Ascending aorta (tissue), 2 donors: ENCODE measurements at places on chromosomes 2 and 18.

GRCh38 chr2:119248311-119248710, 24.7 kb downstream of the STEAP3 start:
- H3K36me3 ChIP-seq: peaks cover 22% of the 10 kb centered on the region
- peak; percentile 57 for DNase-seq

DNA sequence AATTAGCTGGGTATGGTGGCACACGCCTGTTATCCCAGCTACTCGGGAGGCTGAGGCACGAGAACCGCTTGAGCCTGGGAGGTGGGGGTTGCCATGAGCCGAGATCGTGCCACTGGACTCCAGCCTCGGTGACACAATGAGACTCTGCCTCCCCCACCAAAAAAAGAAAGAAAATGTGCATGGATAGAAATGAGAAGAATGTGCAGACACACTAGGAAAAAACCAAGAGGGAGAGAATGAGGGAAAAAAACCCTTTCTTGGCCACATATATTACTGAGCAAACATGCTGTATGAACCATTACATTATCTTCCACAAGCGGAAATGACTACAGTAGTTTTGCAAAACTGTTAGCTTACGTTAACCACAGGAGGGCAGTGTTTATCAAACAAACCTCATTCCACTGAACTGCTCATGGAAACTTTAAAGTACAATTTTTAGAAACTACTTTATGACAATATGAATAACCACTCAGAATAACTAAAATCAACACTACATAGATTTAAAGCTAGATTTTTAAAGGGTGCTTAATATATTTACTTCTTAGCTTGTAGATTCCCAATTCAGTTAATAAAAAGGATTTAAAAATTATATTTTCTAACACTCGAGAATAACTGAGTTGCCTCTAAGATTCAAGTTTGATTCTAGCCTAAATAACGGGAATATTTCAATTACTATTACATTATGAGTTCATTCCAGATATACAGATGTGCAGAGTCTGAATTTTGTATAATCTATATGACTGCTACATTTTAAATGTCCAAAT, 26.4 kb downstream of the ASXL2 start:
- no peak for DNase-seq
- peak overlapping the region; percentile 46 for H3K27ac ChIP-seq
- H3K27me3 ChIP-seq: no peaks in the 10 kb centered on the region
- peak overlapping the region; percentile 39 for H3K4me3 ChIP-seq
- H3K36me3 ChIP-seq: no peaks in the 10 kb centered on the region

DNA sequence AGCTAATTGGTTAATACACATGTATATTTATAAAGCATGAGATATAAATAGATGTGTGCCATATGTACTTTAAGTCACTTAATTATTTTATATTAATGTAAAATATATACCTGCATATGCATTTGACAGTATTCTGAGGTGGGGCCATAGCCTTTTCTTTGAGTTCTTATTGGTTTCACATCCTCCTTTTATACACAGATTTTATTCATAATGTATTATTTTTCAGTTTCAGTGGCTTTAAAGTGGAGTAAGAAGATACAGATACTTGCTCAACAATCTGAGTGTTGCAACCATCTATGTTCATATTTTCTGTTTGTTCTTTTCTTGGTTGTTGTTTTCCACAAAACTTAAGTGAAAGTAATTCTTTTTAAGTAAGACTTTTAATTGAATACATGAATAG, 436.5 kb downstream of the RND3 start:
- H3K27me3 ChIP-seq: no peaks in the 10 kb centered on the region
- H3K4me3 ChIP-seq: no peak overlapping the region
- no peak overlapping the region for H3K27ac ChIP-seq
- DNase-seq: no peak

- DNase-seq: no peak
- H3K27me3 ChIP-seq: no peaks in the 10 kb centered on the region
- peak overlapping the region; percentile 2 for H3K27ac ChIP-seq
- peaks cover 9% of the 10 kb centered on the region for H3K36me3 ChIP-seq
- H3K4me3 ChIP-seq: no peak overlapping the region
- H3K4me1 ChIP-seq: peaks cover 4% of the 10 kb centered on the region
Observed at GRCh38 chr2:85851253-85852151, 37.3 kb downstream of the ST3GAL5 start.

DNA sequence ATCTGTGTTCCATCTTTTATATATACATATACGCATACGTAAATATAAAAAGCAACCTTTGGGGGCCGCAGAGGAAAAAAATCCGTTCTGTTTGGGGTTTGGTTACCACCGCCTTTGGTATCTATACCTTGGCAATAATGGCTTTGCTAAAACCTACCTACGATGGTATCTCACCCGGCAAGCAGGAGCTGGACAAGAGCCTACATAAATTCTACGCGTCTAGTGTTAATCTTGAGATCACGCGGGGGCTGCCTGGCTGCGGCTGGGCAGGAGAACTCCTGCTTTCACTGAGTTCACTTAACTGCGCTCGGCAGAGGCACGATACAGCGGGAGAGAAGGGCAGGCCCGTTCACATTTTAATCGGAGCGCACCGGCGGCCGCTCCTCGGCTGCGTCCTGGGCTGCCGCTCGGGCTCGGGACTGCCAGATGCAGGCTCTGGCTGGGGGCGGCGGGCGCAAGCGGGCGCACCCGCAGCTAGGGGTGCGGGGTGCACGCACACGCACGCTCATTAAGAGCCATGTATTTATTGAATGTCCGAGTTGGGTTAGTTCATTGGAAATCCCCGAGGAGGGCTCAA, 1.7 kb upstream of the POU3F3 start:
- DNase-seq: no peak
- H3K36me3 ChIP-seq: no peaks in the 10 kb centered on the region
- peak overlapping the region; percentile 53 for H3K4me3 ChIP-seq
- H3K4me1 ChIP-seq: no peaks in the 10 kb centered on the region
- no peak overlapping the region for H3K27ac ChIP-seq

DNA sequence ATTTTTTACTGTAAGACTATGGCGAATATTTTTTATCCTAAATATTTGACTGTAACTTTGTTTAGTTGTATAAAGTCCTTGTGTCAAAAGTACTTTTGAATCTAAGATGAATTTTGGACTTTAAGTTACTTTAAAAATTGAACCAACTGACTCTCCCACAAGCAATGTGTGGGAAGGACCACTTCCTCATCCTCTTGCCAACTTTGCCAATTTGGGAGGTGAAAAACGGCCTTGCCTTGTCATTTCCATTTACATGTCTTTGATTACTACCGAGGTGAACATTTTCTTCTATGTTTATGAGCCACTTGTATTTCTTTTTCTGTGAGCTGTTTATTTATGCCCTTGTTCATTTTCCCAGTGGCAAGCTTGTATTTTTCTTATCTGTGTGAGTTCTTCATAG, 12.8 kb upstream of the MSGN1 start:
- no peak for DNase-seq
- H3K4me1 ChIP-seq: no peaks in the 10 kb centered on the region
- no peaks in the 10 kb centered on the region for H3K36me3 ChIP-seq
- no peaks in the 10 kb centered on the region for H3K27me3 ChIP-seq
- H3K4me3 ChIP-seq: no peak overlapping the region
- no peak overlapping the region for H3K27ac ChIP-seq

GRCh38 chr2:121015971-121016485, 269.0 kb downstream of the TFCP2L1 start:
- H3K27me3 ChIP-seq: no peaks in the 10 kb centered on the region
- H3K27ac ChIP-seq: no peak overlapping the region
- H3K4me1 ChIP-seq: no peaks in the 10 kb centered on the region
- no peak overlapping the region for H3K4me3 ChIP-seq
- no peaks in the 10 kb centered on the region for H3K36me3 ChIP-seq

- H3K27me3 ChIP-seq: no peaks in the 10 kb centered on the region
- no peak overlapping the region for H3K27ac ChIP-seq
- no peak for DNase-seq
- no peak overlapping the region for H3K4me3 ChIP-seq
- no peaks in the 10 kb centered on the region for H3K36me3 ChIP-seq
Observed at GRCh38 chr2:110875384-110875725, 143.0 kb downstream of the ACOXL start.

- H3K36me3 ChIP-seq: no peaks in the 10 kb centered on the region
- peak; percentile 77 for DNase-seq
- H3K4me3 ChIP-seq: peak overlapping the region; percentile 51
- H3K27ac ChIP-seq: peak overlapping the region; percentile 63
- no peaks in the 10 kb centered on the region for H3K27me3 ChIP-seq
Observed at GRCh38 chr2:233210843-233211547, 40.5 kb upstream of the ATG16L1 start.

- no peak for DNase-seq
- no peaks in the 10 kb centered on the region for H3K27me3 ChIP-seq
- H3K4me1 ChIP-seq: no peaks in the 10 kb centered on the region
- H3K27ac ChIP-seq: no peak overlapping the region
- no peak overlapping the region for H3K4me3 ChIP-seq
Observed at GRCh38 chr2:192254444-192254843, 59.7 kb upstream of the TMEFF2 start.

DNA sequence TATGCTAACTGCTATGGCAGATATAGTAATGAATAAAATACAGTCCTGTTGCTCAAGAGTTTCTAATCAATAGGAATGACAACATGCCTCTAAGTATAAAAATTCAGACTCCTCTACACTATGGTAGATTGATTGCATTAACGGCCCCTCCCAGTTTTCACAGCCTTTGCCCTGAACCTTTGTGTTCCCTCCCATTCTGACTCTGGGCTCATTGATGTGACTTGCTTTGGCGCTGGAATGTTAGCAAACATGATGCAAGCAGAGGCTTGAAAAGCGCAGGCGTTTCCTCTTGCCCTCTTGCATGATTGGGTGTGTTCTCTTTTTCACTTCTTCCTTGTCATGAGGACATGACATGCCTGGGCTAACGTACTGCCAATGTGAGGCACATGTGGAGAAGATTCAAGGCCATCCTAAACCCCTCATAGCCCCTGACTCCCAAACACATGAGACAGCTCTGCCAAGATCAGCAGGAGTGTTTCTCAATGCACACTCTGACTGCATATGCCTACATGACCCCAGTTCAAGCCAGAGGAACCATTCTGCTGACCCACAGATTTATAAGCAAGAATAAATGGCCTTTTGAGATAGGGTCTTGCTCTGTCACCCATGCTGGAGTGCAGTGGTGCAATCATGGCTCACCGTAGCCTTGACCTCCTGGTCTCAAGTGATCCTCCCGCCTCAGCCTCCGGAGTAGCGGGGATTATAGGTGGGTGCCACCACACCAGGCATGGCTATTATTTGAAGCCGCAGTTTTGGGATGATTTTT, 49.7 kb upstream of the CD28 start:
- H3K27ac ChIP-seq: no peak overlapping the region
- DNase-seq: peak; percentile 45
- no peaks in the 10 kb centered on the region for H3K4me1 ChIP-seq
- H3K27me3 ChIP-seq: no peaks in the 10 kb centered on the region
- H3K36me3 ChIP-seq: no peaks in the 10 kb centered on the region
- no peak overlapping the region for H3K4me3 ChIP-seq

DNA sequence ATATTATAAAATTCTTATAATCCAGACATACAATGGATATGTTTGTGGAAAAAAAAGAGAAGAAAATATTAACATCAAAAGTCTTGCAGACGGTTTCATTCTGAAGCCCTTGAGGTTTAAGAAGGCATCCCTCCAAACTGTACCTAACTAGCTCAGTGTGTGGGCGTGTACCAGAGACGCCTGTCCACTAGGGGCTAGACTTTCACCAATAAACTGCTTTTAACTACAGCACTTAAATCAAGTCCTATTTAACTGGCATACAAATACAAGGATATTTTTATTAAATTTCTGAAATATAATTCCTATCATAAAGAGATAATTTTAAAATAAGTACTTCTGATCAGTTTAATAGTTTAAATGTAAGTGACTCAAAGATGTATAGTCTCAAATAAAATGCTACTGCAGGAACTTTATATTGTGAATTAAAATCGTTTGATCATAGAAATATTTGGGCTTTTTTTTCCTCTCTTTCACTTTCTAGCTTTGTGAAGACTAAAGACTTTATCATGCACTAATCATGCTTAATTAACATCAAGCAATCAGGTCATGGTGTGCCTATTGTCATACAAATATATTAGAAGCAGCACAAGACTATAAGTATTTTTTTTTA, 437.7 kb downstream of the SATB2 start:
- H3K4me1 ChIP-seq: no peaks in the 10 kb centered on the region
- H3K27ac ChIP-seq: no peak overlapping the region
- no peaks in the 10 kb centered on the region for H3K27me3 ChIP-seq
- H3K4me3 ChIP-seq: no peak overlapping the region
- DNase-seq: no peak

DNA sequence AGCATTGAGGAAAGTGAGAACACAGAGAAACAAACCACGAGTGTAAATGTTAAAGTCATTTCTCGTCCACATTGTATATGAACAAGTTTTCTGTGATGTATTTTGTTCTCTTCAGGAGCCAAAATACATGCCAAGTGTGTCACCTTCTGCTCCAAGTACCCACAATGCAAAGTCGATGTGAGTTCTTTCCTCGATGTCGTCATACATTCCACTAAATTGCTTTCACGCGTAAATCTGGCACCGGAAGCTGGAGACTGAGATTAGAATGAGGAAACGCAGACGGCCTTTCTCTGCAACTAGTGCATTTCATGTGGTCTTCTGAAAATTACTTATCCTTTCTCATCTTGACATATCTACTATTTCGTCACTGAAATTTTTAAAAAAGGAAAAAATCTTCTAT, 118.5 kb upstream of the SALL3 start:
- no peaks in the 10 kb centered on the region for H3K27me3 ChIP-seq
- H3K4me1 ChIP-seq: no peaks in the 10 kb centered on the region

GRCh38 chr18:13745696-13746095, 19.2 kb downstream of the RNMT start:
- no peaks in the 10 kb centered on the region for H3K4me1 ChIP-seq
- H3K36me3 ChIP-seq: peaks cover 74% of the 10 kb centered on the region
- H3K27ac ChIP-seq: no peak overlapping the region
- no peak overlapping the region for H3K4me3 ChIP-seq
- no peaks in the 10 kb centered on the region for H3K27me3 ChIP-seq
- DNase-seq: no peak

- no peak overlapping the region for H3K4me3 ChIP-seq
- H3K27ac ChIP-seq: no peak overlapping the region
- H3K27me3 ChIP-seq: no peaks in the 10 kb centered on the region
- DNase-seq: no peak
Observed at GRCh38 chr2:136135921-136136906, 18.3 kb upstream of the CXCR4 start.

DNA sequence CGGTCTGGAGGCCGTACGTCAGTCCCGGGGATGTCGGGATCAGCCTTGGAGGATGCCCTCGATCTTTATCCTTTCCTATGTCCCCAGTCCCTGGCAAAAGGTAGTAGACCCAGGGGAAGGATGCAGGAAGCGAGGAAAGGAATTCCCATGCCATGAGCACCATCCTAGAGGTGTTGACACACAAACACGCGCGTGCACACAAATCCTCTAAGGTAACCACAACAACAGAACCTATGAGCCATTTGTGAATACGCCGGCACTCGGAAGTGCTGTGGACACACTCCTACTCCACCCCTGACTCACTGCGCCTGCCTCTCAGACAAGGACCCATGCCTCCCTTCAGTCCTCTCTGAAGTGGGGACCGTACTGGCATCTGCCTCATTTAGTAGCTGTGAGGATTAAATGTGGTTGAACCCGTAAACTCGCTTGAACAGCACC, 11.3 kb upstream of the MLPH start:
- H3K27me3 ChIP-seq: no peaks in the 10 kb centered on the region
- H3K4me1 ChIP-seq: peaks cover 17% of the 10 kb centered on the region
- no peaks in the 10 kb centered on the region for H3K36me3 ChIP-seq
- DNase-seq: no peak
- peak overlapping the region; percentile 68 for H3K4me3 ChIP-seq

- no peak overlapping the region for H3K27ac ChIP-seq
- no peak overlapping the region for H3K4me3 ChIP-seq
- H3K27me3 ChIP-seq: no peaks in the 10 kb centered on the region
Observed at GRCh38 chr2:200189964-200190363, 116.5 kb upstream of the SPATS2L start.
